ENCODE measurements at places on chromosomes 2 and 18. TPM values are rescaled to one million over a fixed set of nuclear protein-coding genes. Genes with fewer than 3 reads are reported as not detected.
A peak's percentile ranks its signal among the peaks of the same experiment; 100 is the strongest.

The CLEC4F gene
- not detected for polyA plus RNA-seq

The RNF138 gene
- 14.9 TPM for polyA plus RNA-seq

The LHCGR gene
- polyA plus RNA-seq, result not detected

The OTOF gene
- 0.17 TPM for polyA plus RNA-seq

The MATN3 gene
- polyA plus RNA-seq, result 2.0 TPM

The TEX261 gene
- polyA plus RNA-seq, result 66.5 TPM

The RAD51AP2 gene
- not detected for polyA plus RNA-seq

The TSPYL6 gene
- polyA plus RNA-seq, result not detected

The GREB1 gene
- polyA plus RNA-seq, result 11.3 TPM

The CCL20 gene
- polyA plus RNA-seq, result not detected

The LRATD1 gene
- 16.4 TPM for polyA plus RNA-seq

GRCh38 chr2:241451840-241452506, 56.4 kb downstream of the STK25 start:
- no peak for DNase-seq

GRCh38 chr18:23732439-23732838, 43.2 kb downstream of the LAMA3 start:
- DNase-seq, result no peak

DNA sequence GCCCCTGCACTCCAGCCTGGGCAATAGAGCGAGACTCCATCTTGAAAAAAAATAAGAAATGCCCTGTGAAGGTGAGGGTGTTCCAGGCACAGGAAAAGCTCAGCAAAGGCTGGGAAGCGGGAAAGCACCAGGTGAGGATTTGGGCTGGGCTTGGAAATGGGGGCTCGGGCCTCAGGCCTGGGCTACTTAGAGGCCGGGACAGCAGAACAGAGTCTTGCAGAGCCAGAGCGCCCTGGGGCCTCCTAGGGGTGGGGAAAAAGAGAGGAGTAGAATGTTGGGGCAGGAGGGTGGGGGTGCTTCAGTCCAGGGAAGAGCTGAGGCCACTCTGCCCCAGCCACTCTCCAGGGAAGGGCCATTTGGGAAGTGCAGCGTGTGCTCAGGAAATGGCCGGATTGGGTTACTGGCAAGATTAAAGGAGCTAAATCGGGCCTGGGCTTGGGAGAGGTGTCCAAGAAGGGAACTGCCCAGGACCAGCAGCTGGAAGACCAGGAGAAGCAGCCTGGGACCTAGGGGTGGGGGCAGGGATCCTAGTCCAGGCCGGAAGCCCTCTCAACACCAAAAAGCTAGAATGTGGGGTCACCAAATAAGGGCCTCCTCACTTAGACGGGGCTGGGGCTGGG, 13.8 kb upstream of the DES start:
- DNase-seq, result no peak

GRCh38 chr2:191303140-191304005, 58.2 kb downstream of the MYO1B start:
- DNase-seq, result no peak

GRCh38 chr18:1002653-1003178, 98.0 kb downstream of the ADCYAP1 start:
- no peak for DNase-seq

DNA sequence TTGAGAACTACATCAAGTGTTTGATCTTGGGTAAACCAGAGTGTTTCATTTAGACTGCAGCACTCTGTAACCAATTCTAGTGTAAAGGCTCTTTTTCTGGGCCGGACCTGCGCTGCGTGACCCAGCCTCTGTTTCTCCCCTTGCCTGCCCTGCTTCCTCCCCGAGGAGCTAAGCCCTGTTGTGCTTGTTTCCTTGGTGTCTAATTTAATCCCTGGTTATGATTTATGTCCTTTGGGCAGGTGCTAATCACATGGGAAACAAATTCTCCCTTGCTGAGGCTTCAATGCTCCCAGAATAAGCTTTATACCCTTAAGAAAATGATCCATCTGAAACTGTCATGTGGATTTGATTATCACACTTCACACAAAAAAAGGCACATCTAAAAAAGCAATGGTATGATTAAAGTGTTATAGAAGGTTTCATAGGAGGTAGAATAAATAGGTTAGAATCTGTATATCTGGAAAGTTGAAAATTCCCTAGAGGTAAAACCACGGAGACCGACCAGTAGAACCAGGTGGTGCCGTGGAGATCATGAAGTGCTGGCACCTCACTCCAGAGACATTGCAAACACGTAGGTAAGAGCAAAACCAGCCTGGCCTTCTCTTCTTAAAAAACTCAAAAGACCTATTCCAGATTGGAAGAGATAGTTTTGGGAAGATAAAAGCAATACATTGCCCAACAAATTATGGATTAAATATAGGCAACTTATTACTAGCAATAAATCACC, 31.0 kb upstream of the SLC9A2 start:
- DNase-seq, result no peak

GRCh38 chr2:237330541-237330940, 83.4 kb downstream of the COL6A3 start:
- DNase-seq, result no peak

DNA sequence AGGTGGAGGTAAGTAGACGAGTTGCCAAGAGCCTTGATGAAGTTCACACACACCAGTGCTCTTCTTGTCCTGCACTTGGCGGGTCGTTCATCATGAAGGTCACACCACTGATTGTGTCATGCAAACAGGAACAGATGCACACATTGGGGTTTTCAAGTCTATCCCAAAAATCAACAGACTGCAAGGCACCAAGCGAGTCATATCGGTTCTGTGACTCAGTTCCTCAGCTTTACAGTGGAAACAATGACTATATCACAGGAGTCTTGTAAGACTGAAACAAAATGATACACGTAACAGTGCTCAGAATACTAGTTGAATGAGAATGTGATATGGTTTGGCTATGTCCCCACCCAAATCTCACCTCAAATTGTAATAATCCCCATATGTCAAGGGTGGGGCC, 526.9 kb upstream of the ID2 start:
- no peak for DNase-seq

- peak; percentile 31 for DNase-seq
These were observed 13.1 kb downstream of the PKDCC start for GRCh38 chr2:42060718-42061619.

GRCh38 chr2:72993933-72994280, 76.6 kb downstream of the EMX1 start:
- no peak for DNase-seq

DNA sequence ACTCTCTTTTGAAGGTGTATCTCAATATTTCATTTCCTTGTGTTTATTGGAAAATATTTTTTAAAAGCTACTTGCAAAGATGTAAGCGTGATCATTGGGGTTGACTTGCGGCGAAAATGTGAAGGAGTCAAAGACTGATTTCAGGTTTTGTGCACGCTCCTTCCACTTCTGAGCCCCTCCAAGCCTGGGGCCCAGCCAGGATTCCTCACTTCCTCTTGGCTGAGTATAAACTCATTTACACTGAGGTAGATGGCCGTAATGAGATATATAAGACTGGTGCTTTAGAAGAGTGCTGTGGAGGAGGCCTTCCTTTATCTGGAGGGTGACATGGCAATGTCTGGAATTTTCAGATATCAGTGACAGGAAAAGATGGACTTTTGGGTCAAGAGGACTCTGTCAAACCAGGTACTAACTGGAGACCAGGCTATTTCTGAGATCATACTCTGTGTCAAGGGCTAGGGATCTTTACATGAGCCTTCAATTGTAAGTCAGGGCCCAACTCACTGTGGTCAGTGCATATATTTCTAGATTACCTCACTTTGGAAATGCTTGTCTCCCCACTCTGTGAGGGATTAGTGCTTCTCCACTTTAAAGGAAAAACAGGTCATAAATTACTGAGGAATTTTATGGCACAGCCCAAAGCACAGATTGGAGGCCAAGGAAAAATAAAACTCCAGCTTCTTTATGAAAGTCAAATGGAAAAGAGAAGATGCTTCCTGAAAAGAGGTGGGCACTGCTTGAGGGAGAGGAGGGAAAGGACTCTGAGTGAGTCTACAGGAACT, 22.8 kb downstream of the PRKCE start:
- no peak for DNase-seq

GRCh38 chr2:180559771-180560170, 420.6 kb upstream of the UBE2E3 start:
- no peak for DNase-seq

- no peak for DNase-seq
These were observed 124.0 kb downstream of the MDH1 start for GRCh38 chr2:63712748-63713147.

GRCh38 chr18:78939105-78939504, 40.5 kb upstream of the SALL3 start:
- no peak for DNase-seq

GRCh38 chr18:79823120-79823519, 25.4 kb downstream of the KCNG2 start:
- no peak for DNase-seq

- no peak for DNase-seq
These were observed 112.2 kb downstream of the CPO start for GRCh38 chr2:207051385-207051965.

GRCh38 chr18:50061876-50062517, 132.9 kb downstream of the MYO5B start:
- no peak for DNase-seq

GRCh38 chr2:143640826-143641225, 511.6 kb downstream of the ARHGAP15 start:
- no peak for DNase-seq

- DNase-seq, result no peak
These were observed 720.5 kb downstream of the MBD2 start for GRCh38 chr18:53503914-53504441.

GRCh38 chr18:9722691-9723090, 14.6 kb downstream of the RAB31 start:
- no peak for DNase-seq

GRCh38 chr2:37365669-37366068, 21.2 kb downstream of the QPCT start:
- DNase-seq, result no peak

- DNase-seq, result no peak
These were observed 25.5 kb downstream of the TANC1 start for GRCh38 chr2:158993721-158994587.

DNA sequence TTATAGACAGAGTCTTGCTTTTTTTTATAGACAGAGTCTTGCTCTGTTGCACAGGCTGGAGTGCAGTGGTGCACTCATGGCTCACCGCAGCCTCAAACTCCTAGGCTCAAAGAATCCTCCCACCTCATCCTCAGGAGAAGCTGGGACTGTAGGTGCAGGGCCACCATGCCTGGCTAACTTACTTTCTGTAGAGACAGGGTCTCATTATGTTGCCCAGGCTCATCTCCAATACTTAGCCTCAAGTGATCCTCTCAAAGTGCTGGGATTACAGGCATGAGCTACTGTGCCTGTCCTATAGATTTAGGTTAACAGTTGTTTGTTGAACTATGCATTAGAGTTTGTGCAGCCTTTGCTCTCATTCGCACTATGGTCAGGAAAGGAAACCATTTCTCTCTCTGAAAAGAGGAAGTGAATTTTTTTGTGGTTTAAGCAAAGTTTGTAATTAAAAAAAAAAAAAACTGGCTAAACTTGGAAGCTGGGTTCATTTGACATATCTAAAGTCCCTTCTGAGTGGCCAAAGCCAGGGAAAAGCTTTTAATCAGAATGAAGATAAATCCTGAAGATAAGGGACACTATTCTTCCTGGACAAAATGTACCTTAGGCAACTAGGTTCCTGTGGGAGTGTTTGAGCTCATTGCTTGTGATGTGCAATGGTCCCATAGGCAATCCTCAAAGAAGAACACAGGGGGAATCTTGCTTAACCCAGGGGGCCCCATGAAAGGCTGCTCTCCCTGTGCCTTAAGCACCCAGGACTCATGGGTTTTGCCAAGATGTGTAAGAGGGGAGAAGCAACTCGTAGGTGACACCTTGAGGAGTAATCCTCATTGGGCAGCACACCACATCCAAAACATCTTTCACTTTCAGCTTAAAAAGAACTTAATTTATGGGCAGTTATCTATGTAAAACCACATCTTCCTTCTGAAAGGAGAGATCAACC, 201.7 kb downstream of the MREG start:
- DNase-seq, result no peak

DNA sequence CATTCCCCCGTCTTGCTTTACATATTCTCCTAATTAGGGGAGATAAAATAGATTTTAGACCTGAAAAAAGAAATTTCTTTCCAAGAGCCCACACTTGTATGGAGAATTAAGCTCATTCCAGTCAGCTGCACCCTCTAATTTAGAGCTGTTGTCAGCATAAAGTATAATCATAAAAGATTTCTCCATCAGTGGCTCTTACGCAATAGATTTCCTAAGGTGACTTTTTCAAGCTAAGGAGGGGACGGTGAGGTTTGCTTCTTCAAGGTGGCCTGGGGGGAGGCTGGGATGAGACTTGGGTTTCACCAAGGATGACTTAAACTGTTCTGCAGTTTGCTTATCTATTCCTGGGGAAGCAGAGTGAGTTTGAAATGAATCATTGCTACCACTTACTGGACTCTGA, 426.2 kb downstream of the NBAS start:
- DNase-seq, result peak; percentile 31

- DNase-seq, result no peak
These were observed 26.6 kb downstream of the KCNK3 start for GRCh38 chr2:26718949-26719686.

GRCh38 chr2:40240070-40240469, 211.8 kb downstream of the SLC8A1 start:
- no peak for DNase-seq

DNA sequence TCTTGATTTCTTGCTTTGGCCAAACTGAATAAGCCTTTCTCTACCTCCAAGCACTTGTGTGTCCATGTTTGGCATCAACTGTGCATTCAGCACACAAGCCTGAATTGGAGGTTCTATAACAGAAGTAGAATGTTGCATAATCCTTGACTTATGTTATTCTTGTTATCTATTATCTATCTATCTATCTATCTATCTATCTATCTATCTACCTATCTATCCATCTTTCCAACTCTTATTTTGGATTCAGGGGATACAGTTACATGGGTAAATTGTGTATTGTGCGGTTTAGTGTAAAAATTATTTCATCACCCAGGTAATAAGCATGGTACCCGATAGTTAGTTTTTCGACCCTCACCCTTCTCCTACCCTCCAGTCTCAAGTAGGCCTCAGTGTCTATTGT, 319.6 kb downstream of the PTH2R start:
- DNase-seq, result no peak

DNA sequence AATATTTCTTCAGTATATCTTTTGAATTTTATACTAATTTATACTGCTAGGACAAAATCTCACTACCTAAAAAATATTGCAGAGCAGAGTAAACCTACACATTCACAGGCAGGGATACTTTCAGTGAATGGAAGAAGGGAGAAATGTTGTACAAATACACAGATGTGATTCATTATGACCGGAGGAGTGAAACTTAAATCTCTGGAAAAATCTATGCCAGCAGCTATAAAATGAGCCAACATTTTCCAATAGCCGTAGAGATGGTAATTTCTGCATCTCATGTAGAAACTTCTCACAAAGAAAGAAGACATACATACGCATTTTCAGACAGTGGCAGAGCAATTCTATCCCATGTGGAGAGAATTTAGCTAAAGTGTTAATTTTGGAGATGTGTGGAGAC, 54.8 kb downstream of the KCNS3 start:
- no peak for DNase-seq

DNA sequence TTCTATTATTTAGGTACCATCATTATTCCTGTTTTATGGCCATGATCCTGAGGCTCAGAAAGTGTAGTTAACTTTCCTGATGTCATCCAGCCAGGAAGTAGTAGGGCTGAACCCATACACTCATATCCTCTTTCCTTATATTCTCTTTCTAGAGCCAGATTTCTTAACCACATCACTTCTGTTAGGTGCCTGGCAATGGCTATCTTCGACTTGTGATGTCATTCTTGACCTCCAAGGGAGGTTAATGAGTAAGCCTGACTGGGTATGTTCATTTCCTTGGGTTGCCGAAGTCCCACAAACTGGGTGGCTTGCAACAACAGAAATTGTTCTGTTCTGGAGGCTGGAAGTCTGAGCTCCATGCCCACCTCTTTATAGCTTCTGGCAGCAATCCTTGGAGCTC, 43.4 kb downstream of the ITGB6 start:
- no peak for DNase-seq
